ENCODE measurements at places on chromosomes 12 and 14.

DNA sequence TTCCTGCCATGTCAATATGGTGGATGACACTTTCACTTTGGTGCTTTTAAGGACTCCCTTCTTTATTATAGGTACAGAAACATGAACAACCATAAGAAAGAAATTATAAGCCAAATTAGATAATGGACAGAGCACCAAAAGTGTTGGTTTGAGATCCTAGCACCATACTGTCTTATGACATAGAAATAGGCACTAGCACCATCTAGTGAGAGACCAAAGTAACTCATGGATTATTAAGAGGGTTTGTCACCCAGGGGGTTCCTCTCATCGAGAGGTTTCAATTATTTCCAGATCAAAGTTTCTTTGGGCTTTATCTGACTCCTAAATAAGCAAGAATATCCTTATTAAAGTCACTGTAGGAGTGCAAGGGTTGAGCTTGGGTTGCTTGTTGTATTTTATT is 153.0 kb upstream of the DIO2 start:
- DNase-seq: no peak

GRCh38 chr12:128298091-128298748 is 31.2 kb downstream of the TMEM132C start:
- no peak for DNase-seq

DNA sequence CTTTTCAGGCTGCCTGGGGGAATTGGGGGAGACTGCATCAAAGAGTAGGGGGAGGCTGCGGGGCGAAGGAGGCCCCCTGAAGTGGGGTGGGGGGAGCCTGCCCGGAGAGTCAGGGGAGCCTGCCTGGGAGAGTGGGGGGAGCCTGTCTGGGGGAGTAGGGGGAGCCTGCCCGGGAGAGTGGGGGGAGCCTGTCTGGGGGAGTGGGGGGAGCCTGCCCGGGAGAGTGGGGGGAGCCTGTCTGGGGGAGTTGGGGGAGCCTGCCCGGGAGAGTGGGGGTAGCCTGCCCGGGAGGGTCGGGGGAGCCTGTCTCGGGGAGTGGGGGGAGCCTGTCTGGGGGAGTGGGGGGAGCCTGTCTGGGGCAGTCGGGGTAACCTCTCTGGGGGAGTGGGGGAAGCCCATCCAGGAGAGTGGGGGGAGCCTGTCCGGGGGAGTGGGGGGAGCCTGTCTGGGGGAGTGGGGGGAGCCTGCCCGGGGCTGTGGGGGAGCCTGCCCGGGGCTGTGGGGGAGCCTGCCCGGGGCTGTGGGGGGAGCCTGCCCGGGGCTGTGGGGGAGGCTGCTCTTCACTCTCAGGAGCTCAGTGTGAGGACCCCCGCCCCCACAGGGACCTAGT is 6.5 kb upstream of the DEGS2 start:
- no peak for DNase-seq

- DNase-seq: no peak
Observed at GRCh38 chr12:24814379-24815113, 134.4 kb downstream of the BCAT1 start.

- no peak for DNase-seq
Observed at GRCh38 chr12:132836795-132837331, 8.2 kb upstream of the GOLGA3 start.

GRCh38 chr14:24231263-24232120 is 675 bp downstream of the NEDD8 start:
- no peak for DNase-seq

All from stimulated activated CD4-positive, alpha-beta T cell treated with anti-CD3 and anti-CD28 coated beads, TNF-alpha, amount 100 ng/mL, for 1 hour (primary cell).